Activated CD4-positive, alpha-beta T cell treated with anti-CD3 and anti-CD28 coated beads for 36 hours (primary cell): ENCODE measurements at places on chromosomes 16 and 17. TPM values are rescaled to one million over a fixed set of nuclear protein-coding genes. Genes with fewer than 3 reads are reported as not detected.

DNA sequence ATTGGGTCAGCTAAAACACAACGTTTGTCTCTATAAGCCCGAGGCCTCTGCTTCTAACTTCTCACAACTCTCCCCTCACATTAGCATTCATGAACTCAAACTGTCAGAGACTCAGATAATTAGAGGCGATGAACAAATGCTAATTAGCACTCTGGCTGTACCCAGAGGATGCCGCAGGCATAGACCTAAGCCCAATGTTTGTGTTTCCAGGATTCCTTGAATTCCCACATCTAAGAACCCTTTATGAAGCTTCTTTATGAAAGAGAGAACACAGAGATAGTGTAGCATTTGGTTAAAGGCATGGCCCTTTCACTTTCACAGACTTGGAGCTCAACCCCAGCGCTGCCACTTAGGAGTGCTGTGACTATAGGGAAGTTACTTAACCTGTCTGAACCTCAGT is 512.2 kb downstream of the GRIN2A start:
- H3K4me3 ChIP-seq: no peak overlapping the region
- H3K27ac ChIP-seq: no peak overlapping the region
- no peaks in the 10 kb centered on the region for H3K36me3 ChIP-seq
- H3K4me1 ChIP-seq: no peaks in the 10 kb centered on the region

- no peak overlapping the region for H3K27ac ChIP-seq
- peaks cover 5% of the 10 kb centered on the region for H3K4me1 ChIP-seq
- no peaks in the 10 kb centered on the region for H3K36me3 ChIP-seq
These were observed 186.8 kb downstream of the COPRS start for GRCh38 chr17:31672161-31672819.

DNA sequence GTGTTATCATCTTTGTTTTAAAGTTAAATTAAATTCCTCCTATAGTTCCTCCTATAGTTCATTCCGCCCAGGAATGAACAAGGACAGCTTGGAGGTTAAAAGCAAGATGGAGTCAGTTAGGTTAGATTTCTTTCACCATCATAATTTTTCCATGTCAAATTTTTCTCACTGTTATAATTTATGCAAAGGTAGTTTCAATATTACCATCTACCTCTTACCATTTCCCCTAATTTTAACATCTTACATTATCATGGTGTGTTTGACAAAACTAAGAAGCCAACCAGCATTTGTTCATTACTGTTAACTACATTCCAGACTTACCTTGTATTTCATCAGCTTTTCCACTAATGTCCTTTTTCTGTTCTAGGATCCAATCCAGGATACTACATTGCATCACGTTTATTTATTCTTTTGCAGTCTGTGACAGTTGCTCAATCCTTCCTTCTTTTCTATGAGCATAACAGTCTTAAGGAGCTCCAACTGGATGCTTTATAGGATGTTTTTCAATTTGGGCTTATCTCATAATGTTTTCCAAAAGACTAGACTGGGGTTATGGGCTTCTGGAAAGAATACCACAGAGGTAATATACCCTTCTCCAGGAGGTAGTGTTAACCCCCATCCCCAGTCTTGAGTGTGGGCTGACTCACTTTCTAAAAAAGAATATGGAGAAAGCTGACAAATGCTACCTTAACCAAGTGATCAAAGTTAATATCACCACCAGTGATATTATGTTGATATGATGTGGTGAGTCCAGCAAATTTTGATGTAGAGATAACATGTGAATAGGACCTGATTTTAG is 158.5 kb downstream of the PPM1E start:
- no peaks in the 10 kb centered on the region for H3K4me1 ChIP-seq
- DNase-seq: no peak
- no peak overlapping the region for H3K4me3 ChIP-seq
- peaks cover 21% of the 10 kb centered on the region for H3K27me3 ChIP-seq
- no peaks in the 10 kb centered on the region for H3K36me3 ChIP-seq

DNA sequence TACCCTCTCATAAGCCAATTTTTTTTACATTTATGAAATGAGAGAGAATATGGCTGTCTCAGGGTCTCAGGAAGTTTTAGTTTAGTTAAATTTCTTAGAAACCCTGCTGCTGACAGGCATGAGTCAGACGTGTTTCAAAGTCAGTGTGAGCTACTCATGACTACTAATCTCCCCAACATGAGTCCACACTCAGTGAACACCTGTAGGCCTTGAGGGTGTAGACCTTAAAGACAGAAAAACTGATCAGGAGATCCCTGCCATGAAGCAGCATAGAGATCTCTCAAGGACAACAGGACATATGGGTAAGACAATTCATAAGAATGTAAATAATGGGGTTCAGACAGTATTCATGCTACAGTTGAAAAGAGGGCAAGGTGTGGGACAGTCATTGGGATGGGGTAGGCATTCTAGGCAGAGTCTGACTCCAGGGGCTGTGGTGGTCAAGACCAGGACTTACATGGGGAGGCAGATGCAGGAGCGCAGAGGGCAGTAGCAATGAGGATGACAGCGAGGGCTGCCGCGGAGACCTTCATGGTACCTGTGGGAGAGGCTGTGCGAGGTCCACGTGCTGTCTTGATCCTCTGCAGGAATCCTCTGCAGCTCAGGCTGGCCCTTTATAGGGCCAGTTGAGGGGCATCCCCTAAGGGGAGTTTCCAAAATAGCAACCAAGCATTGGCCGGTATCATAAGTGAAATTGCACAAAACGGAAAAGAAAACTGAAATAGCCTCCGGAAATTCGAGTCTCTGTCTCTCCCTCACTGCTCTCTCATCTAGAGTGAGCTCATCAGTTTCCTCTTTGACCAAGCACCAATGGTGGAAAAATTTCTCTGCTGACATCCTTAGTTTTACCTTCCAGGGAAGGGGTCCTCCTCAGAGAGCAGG is at the start of gene CCL5:
TSS of gene CCL5 (minus strand) at position 588 of the 882 bp plus-strand sequence.
- H3K27ac ChIP-seq: peak within 1 kb of the TSS; percentile 93
- DNase-seq: peak; percentile 59

DNA sequence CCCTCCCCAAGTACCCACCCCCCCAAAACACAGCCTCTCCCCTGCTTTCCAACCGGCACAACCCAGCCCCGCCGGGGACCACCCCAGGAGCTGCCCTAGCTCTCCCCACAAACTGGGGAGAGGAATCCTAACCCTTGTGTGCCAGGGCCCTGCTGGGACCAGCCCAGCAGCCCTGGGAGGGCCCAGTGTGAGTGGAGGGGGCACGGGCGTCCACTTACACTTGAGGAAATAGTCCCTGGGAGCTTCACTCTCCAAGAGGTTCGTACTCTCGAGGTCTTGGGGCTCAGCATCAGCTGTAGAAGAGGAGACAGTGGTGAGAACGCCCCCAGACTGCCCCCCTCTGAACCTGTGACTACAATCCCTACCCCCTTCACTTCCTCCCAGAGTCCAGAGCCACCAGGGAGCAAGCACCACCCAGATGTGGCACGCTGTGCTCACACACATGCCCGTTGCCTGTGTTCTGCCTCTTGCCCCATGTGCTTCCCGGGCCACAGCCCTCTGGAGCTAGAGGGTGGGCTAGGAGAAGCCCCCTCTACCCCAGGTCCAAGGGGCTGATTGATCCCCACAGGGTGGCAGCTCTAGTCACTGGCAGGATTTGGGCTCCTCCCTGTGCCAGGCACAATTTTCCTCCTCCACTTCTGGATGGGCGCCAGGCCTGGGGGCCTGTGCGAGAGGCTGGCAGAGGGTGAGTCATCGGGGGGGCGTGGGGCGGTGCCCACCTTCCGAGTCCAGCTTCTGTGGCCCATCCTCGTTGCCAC is 3.0 kb downstream of the TRIM47 start:
- peak overlapping the region; percentile 91 for H3K4me3 ChIP-seq
- H3K4me1 ChIP-seq: peaks cover 32% of the 10 kb centered on the region
- peak overlapping the region; percentile 94 for H3K27ac ChIP-seq
- peaks cover 8% of the 10 kb centered on the region for H3K36me3 ChIP-seq
- DNase-seq: no peak

GRCh38 chr16:77780378-77780837 is 8.0 kb upstream of the VAT1L start:
- peaks cover 15% of the 10 kb centered on the region for H3K27me3 ChIP-seq
- no peak for DNase-seq
- H3K27ac ChIP-seq: no peak overlapping the region
- H3K4me3 ChIP-seq: no peak overlapping the region

DNA sequence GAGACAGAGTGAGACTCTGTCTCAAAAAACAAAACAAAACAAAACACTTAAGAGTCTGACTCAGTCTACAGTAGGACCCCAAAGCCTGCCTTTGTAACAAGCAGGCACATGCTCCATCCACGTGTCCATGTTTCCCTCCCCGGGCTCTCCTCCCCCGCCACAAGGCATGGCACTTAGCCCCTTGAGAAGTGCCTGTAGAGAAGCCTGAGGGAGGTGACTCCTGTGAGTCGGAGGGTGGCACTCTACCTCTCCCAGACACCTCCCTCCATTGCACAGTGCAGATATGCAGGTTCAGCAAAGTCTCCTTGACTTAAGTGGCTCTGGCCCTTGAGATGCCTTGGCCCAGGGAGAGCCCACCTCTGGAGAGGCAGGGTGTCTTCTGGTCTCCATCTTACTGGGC is 6.8 kb downstream of the FHOD1 start:
- H3K4me1 ChIP-seq: peaks cover 38% of the 10 kb centered on the region
- DNase-seq: no peak
- no peaks in the 10 kb centered on the region for H3K27me3 ChIP-seq
- H3K4me3 ChIP-seq: no peak overlapping the region
- H3K27ac ChIP-seq: no peak overlapping the region
- peaks cover 27% of the 10 kb centered on the region for H3K36me3 ChIP-seq

- H3K4me3 ChIP-seq: peak overlapping the region; percentile 59
- peaks cover 12% of the 10 kb centered on the region for H3K27me3 ChIP-seq
These were observed 3.9 kb upstream of the B3GNT9 start for GRCh38 chr16:67154578-67155294.

DNA sequence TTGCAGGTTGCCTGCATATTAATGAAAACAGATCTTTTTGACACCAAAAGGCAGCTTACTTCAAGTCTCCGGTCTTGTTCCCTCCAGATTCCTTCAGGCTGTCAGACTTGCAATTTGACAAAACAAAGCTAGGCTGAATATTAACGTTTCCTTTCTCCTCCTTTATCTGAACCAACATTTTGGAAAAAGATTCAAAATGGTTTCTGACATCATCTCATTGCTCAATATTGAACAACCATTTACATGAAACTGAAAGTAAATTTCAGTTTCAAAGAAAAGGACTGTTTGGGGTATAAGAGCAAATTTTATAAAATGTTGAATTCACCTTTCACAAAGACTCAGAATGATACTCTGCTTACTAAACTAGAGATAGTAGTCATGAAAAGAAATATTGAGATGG is 521.8 kb downstream of the KCNJ2 start:
- H3K27ac ChIP-seq: no peak overlapping the region
- H3K27me3 ChIP-seq: no peaks in the 10 kb centered on the region
- no peak for DNase-seq
- H3K4me3 ChIP-seq: no peak overlapping the region
- no peaks in the 10 kb centered on the region for H3K36me3 ChIP-seq
- no peaks in the 10 kb centered on the region for H3K4me1 ChIP-seq

Gene KCNH4
- 0.43 TPM for total RNA-seq

Gene TNFSF13
- 1.8 TPM for total RNA-seq

Gene KRT40
- not detected for total RNA-seq

Gene SEBOX
- total RNA-seq: not detected
